ENCODE measurements at places on chromosomes 7 and 10.

GRCh38 chr7:27992097-27992496, 188.5 kb downstream of the JAZF1 start:
- DNase-seq, result no peak

GRCh38 chr10:13717571-13717935, 130.8 kb downstream of the PRPF18 start:
- no peak for DNase-seq

DNA sequence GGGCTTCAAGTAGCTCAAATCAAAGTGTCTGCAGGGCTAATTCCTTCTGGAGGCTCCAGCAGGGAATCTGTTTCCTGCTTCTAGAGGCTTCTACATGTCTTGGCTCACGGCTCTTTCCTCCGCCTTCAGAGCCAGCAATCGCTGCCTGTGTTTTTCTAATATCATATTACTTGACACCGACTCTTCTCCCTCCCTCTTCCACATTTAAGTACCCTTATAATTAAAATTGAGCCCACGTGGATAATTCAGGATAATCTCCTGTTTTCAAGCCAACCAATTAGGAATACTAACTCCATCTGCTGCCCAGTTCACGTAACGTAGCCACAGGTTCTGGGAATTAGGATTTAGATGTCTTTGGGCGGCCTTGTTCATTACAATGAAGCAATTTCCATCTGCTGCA, 372.2 kb downstream of the DPP6 start:
- no peak for DNase-seq

- DNase-seq, result peak; percentile 3
Observed at GRCh38 chr7:123916240-123916724, 8.8 kb upstream of the SPAM1 start.

- no peak for DNase-seq
Observed at GRCh38 chr7:157268540-157268939, 68.3 kb upstream of the DNAJB6 start.

GRCh38 chr10:74150204-74150989, at the start of gene AP3M1:
Gene AP3M1, minus strand, starts transcription at chr10:74150828. Its CDS starts 12,449 bp downstream, at chr10:74138379.
- DNase-seq, result no peak

DNA sequence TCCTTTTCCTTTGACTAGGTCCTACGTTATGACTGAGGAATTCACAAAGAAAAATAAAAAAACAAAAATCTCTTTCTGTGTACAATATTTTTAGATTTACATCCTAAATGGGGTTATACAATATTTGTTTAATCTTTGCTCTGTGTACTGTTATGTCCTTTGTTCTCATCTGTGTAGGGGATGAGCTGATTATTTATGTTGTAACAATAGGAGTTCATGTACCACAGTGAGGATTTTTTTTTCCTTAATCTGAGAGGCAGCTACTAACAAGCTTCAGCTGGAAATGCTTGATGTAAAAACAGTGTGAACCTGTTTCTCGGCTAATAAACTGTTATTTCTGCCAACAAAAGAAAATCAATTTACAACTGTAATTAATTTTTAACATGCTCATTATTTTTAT, 58.0 kb downstream of the ORC5 start:
- DNase-seq, result no peak

- no peak for DNase-seq
Observed at GRCh38 chr7:35846816-35847412, 46.1 kb downstream of the SEPTIN7 start.

Data from fibroblast of skin of back (primary cell).